SHP77 (cell line): ENCODE measurements at places on chromosomes 16 and 17.

GRCh38 chr16:66287416-66287815 lies 79.1 kb upstream of the CDH5 start:
- DNase-seq = no peak

- DNase-seq = no peak
Observed at GRCh38 chr17:81015136-81015535, 19.8 kb upstream of the BAIAP2 start.

DNA sequence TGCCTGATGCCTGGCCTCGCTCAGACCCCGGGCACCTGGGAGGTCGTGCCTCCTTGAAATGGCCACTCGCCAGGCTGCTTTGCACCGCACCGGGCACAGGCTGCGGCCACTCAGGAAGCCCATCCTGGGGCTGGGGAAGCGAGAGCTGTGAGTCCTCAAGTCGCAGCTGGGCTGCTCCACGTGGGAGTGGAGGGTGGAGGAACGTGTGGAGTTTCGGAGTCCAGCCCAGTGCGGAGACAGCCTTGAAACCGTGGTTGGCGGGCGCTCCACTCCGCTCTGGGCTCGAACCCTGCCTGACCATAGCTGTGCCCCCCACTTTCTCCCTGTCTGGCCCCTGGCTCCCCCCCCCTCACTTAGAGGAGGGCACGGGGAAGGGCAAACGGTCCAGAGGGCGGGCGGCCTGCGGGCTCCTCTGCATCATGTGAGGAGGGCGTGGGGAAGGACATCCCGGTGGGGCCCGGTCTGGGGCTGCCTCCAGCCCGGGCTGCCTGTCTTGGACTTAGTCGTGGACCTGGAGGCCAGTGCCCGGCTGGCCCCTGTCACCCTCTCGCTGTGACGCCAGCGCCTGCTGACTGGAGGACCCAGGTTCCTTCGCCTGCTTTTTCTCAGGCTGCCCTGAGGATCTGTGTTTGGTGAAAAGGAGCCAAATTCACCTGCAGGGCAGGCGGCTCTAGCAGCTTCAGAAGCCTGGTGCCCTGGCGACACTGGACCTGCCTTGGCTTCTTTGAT lies 2.5 kb downstream of the UBE2I start:
- no peak for DNase-seq

DNA sequence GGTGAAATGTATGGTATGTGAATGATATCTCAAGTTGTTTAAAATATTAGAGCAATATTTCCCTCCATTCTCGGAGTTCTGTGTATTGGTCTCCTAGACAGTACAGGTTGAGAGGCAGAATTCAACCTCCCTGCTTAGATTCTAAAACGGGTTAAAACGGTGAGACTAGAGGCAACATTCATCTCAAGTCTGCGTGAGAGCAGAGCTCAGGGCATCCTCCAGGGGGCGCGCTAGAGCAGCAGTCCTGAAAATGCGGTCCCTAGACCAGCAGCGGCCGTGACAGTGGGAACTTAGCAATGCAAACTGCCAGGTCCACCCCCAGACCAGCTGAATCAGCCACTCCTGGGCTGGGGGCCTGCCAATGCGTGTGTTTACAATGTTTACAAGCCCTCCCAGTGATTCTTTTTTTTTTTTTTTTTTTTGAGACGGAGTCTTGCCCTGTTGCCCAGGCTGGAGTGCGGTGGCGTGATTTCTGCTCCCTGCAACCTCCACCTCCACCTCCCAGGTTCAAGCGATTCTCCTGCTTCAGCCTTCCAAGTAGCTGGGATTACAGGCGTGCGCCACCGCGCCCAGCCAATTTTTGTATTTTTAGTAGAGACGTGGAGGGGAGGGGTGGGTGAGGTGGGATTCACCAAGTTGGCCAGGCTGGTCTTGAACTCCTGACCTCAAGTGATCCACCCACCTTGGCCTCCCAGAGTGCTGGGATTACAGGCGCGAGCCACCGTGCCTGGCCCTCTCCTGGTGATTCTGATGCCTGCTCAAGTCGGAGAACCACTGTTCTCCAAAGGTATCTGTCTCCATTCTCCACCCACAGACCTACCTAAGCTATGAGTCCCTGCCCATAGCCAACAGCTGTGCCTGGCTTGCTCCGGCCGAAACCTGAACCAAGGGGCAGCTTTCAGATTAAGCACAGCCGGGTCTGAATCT lies 24.2 kb downstream of the KLHL36 start:
- peak; percentile 59 for DNase-seq

DNA sequence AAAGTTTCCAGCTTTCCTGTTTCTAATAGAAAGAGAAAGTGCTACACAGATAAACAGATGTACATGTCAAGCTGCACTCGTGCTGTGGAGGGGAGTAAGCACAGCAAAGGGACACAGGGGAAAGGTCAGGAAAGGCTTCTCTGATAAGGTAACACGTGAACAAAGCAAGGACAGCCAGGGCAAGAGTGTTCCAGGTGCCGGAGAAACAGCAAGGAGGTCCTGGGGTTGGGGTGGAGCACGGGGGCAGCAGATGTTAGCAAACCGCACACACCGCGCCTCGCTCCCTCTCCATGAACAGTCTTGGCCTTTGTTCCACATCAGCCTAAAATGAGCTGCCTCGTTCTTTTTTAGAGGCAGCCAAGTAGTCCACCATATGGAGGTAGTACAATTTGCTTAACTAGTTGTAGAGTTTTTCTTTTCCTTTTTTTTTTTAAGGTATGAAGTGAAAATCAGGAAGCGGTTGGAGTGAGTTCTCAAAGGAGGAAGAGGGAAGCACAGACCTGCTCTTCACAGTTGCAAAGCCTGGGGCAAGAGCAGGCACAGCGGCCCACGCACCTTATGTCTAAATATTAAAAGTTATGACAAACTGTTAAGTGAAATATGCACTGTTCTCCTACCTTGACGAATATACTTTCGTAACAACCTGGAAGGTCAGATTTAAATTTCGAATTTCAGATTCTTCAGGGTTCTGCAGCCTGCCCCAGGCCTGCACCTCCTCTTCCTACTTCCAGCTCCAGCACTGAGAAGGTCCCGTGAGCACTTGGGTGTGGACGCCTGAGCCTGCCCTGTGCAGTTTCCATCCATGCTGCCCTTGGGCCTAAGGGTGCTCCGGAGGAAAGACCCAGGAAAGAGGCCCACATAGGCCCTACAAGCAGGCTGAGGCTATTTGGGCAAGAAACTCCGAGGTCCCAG lies 41.5 kb upstream of the RPH3AL start:
- no peak for DNase-seq

DNA sequence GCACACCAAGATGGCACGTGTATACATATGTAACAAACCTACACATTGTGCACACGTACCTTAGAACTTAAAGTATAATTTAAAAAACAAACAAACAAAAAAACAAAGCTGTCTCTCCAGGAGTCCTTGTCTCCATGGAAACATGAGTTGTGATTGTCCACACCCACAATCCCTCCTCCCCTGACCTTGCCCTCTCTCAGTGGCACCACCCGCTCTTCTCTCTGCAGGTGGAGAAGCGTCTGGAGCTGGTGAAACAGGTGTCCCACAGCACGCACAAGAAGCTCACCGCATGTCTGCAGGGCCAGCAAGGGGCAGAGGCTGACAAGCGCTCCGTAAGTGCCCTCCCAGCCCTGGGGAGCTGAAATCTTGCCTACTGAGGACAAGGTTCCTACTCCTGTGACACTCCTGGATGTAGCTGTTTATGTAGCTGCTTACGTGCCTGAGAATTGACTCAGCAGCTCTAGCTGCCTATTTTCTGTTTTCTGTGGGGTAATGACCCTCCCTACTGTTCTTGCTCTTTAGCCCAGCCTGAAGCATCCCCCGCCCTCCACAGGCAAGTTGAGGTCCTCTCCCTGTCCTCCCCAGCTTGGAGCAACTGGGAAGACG lies 107.0 kb downstream of the ARHGAP44 start:
- DNase-seq = no peak

GRCh38 chr17:253091-253846 lies 71.8 kb upstream of the DOC2B start:
- DNase-seq = no peak

DNA sequence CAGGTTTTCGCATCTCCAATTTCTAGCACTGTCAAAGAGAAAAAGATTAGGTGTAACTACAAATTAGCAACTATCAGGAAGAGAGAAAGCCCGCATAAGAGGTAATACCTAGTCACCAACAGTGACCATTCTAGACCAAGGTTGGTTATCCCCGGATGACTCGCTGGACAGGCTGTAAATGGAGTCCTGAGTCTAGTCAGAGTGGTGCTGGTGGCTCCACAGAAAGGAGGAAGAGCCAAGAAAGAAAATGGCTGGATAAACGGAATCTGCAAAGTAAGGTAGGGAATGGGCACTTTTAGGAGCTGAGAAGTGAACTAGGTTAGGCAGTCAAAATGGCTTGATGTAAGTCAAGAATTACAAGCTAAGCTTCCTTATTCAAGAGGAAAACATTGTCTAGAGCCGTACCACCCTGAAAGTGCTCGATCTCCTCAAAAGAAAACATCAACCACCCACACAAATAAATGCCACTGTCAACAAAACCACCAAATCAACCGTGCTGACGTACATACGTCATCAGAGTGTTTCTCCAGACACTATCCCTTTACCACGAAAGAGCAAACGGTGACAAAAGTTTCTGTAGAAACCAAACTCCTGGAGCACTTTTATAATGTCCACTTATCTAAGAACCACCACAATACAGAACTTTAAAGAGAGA lies 2.2 kb downstream of the GSPT1 start:
- no peak for DNase-seq
